CD4-positive, alpha-beta T cell treated with Interleukin-17A for 4 hours (primary cell): ENCODE measurements at places on chromosomes 5 and 9.

DNA sequence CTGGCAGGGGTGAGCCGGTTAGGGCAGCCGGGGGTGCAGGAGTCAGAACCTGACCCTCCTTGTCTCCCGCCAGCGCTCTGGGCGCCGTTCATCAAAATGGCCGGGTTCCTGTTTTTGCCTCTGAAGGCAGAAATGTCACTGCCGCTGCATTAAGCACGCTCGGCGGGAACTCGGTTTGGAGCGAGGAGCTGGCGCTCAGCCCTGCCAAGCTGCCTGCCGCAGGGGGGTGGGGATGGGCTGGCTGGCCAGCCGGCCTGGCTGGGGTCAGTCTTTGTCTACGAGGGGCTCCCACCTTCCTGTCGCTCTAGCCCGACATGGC, 63.7 kb downstream of the CXXC5 start:
- DNase-seq, result no peak

- no peak for DNase-seq
These were observed 75.3 kb upstream of the NR4A3 start for GRCh38 chr9:99746406-99746805.

- DNase-seq, result no peak
These were observed 95.9 kb upstream of the COL5A1 start for GRCh38 chr9:134545543-134546245.

GRCh38 chr9:34899535-34900158, 58.4 kb upstream of the PHF24 start:
- peak; percentile 85 for DNase-seq

DNA sequence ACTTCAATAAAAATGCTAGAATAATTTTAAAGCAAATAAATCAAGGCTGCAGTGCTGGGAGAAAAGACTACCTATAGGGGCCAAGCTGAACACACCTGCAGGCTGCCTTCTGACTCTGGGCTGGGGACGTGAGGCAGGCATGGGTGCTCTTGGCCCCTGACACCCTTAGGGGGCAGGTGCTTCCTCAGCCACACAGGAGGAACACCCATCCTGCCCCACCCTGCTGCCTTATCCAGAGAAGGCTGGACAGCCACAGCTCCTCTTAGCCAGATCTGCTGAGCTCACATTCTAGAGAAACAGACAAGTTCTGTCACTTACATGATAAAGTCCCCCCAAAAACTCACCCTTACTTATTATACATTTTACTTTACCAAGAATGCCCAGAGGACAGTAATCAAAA, 6.6 kb upstream of the LMX1B start:
- DNase-seq, result no peak

DNA sequence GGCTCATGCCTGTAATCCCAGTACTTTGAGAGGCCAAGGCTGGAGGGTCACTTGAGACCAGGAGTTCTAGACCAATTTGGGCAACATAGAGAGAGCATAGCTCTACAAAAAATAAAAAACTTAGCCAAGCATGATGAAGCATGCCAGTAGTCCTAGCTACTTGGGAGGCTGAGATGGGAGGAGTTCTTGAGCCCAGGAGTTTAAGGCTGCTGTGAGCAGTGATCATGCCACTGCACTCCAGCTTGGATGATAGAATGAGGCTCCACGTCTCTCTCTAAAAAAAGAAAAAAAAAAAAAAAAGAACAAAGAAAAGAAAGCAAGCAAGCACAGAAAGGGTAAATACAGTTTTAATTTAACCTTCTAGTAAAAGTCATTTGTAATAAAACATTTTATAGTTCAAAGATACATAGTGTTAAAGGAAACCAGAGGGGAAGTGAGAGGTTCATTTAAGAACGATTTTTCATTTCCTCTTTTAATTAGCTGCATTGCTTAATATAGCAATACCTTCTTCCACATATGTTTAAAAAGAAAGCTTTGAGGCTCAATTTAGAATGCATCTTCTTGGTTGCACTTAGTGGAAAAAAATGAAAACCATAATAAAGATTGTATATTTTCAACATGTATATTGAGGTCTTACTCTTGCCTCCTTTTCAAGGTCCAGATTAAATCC, 14.9 kb downstream of the GAPT start:
- no peak for DNase-seq

- peak; percentile 75 for DNase-seq
These were observed at the start of gene GNPDA1 for GRCh38 chr5:142012792-142013388. TSS of gene GNPDA1 (minus strand) at chr5:142013027. CDS start at chr5:142012035, 992 bp downstream.

DNA sequence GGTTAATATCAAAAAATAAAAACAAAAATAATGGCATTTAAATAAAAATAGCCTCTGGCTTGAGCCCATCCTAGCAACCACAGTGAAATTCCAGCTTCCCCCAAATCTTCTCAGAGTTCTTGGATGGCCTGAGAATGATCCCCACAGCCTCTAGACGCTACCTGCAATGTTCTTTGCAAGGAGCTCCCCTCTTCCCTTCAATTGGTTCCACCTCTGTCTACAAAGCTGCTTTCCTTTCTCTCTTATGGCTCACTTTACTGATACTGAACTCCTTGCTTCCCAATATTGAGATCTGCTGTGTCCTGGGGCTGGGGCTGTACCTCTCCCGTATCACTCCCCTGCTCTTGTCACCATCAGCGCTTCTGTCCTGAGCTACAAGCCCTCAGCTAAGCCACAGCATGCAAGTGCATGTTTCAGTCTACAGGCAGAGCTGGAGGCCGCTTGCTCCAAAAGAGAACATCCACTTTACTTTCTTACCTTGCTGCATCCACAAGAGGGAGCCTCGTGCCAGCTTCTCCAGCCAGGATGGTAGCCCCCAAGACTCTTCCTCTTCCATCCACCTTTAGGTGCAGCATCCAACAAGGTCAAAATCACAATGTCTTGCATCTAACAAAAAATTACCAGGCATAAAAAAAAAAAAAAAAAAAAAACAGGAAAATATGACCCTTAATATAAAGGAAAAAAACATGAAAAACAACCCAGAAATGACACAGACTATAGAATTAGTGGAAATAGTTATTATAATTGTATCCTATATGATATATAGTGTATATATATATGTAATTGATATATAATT, 57.4 kb upstream of the PRSS3 start:
- peak; percentile 21 for DNase-seq

DNA sequence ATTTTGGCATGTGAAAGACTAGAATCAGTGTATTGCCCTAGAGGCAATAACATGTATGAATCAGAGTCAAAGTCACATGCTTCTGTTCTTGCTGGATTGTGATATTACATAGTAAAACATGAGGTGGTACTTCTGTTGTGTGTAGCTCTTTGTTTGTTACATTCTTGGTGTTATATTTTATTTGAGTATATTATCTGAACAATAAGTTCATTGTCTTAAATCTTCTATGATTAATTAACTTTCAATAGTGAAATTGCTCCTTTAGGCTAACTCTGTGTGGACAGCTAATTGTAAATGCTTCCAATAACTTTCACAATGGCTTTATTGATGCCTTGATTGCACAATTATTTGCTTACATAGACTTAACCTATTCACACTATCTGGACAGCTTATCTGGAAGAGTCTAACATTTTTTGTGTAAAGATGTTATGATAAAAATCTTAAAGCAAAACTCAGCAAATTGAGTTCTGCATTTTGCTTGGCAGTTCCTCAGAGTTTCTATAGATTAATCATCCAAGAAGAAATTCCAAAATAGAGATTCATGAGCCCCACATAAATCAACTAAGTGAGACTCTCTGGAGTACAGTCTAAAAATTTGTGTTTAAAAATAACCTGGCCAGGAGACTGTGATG, 239.6 kb upstream of the TUSC1 start:
- no peak for DNase-seq

GRCh38 chr5:124670722-124671184, 75.7 kb downstream of the ZNF608 start:
- no peak for DNase-seq

DNA sequence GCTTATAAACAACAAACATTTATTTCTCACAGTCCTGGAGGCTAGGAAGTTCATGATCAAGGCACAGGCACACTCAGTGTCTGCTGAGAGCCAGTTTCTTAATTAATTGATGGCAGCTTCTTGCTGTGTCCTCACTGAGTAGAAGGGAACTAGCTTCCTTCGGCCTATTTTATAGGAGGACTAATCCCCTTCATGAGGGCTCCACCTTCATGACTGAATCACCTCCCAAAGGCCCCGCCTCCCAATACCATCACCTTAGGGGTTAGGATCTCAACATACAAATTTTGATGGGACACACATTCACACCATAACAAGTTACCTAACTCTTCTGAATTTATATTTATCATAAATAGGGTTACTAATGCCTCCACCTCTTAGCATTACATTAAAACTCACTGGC, 129.8 kb downstream of the GNAQ start:
- DNase-seq, result no peak

DNA sequence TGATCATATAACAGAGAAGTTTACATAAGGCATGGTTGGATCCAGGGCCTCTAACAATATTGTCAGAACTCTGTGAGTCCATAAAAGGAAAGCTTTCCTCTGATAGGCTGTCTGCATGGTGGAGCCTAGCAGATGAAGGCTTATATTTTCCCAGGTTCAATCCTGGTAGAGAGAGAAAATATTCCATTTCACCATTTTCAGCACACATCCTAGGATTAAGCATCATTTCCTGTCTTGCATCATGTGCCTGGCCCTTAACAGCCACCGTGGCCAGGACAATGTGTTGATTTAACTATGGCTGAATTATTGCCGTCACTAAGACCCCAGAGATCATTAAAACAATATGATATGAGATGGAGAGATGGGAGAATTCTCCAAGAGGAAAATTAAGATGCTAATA, 90.9 kb upstream of the GRIA1 start:
- DNase-seq, result no peak

DNA sequence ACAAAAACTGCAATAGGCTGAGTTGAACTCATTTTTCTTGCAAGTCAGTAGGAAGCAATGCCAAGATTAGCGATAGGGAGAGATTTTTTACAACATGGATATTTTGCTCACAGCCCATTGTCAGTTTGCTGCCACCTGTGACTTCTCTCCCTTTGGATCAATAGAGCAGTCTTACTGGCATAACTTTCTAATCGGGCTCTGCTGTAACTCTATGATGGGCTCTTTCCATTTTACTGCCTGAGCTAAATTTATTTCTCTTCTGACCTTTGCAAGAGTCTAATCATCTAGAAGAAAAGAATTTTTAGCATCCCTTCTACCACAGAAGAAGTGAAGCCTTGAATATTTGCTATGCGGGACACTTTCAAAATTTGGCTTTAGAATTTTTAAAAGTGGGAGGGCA, 53.6 kb upstream of the SGCD start:
- no peak for DNase-seq

DNA sequence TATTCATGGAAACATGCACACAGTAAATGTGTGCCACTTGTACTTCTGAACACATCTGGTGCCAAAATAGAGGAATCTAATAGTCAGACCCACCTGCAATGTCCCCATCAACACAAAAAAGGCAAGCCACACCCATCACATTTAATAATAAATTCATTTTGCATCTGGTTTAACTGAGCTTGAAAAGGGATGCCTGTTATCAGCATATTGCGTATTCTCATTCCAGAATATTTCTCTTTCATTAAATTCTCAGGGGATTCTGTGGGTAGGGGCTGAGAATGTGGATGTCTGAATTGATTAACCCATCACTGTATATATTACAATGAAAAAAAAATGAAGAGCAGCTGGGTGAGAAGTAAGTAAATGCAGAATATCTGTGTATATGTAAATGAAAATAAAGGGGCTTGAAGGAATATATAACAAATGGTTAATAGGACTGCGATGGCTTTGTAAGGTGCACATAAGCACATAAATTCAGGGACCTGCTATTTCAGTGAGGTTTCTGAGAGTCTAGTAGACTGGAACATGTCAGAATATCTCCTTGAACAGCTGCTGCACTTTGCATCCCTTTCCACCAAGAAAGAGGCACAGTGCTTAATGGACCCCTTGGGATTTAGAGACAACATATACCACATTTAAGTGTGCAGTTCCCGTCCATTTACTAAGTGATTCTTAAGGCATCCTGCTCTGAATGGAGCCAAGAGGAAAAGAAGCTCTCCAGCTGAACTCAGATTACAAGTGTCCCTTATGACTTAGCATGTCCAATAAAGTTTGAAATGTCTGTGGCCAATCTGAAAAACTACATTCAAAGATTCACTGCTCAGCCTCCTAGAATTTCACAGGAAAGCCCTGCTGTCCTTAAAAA, 104.1 kb upstream of the NIPBL start:
- no peak for DNase-seq

DNA sequence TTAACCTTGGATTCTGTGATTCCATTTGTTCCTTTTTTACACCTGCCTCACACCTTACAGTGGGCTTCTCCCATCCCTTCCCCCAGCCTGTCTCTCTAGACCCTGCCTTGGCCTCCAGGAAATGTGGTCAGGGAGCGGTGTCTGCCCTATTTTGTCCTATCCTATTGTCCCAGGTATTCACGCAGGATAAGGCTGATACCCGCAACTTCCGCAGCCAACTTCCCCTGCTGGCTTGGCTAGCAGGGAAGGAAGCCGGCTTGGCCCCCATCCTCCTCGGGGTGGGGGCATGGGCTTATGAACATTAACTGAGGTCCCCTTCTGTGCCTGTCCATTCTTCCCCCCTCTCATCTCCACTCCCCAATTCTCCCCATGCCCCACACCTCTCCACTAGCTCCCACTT, 3.5 kb downstream of the CSF1R start:
- no peak for DNase-seq

GRCh38 chr9:107540164-107540561, 50.6 kb upstream of the KLF4 start:
- DNase-seq, result no peak

DNA sequence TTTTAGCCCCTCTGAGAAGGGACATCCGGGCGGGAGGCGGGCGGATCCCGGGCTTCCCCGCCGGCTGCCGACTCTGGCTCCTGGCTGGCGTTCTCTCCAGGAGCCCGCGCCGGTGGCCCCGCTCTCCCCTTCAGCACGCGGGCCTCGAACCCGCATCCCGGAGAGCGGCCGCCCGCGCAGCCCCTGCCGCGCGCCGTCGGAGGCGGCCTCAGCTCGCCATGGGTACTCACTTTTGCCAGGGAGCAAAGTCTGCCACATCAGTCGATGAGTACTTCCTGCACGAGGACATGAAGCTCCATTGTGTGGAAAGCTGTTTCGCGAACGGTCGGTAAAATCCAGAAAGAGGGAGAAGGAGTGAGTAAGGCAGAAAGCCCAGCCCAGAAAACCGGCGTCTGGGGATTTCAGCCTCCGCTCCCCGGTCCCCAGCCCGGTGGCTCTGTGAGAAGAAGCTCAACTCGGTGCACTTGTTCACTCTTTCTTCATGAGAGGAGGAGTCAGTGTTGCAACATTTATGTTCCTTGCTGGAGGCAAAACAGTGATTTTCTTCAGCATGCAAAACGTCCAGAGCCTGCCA, at the start of gene PRLR:
Gene PRLR, minus strand, starts transcription at position 450 of the 574 bp plus-strand sequence. CDS start 140,867 bp downstream, outside the sequence.
- DNase-seq, result no peak

DNA sequence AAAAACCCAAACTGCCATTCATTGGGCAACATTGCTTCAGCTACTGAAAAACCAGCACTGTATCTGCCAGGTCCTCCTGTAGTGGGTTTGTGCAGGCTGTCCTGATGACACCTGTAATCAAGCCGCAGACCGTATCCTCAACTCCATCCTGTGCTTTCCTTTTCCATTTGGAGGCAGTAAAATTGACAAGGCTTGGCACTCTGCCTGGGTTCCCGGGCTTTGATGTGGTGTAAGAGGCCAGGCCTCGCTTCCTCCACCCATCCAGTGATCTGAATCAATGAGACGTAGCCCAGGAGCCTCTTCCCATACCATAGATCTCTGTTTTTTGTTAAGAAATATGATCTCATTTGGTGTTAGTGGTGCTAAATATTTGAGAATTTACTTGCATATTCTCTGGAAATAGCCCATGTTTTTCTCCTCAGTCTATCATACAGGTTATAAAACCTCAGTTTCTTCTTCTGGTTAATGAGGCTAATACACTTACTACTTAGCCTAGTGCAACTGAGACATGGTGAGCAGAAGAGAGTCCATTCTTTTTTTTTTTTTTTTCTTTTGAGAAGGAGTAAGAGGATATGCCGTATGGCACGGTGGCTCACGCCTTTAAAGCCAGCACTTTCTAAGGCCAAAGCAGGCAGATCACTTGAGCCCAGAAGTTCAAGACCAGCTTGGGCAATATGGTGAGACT, 34.8 kb downstream of the LSM11 start:
- no peak for DNase-seq
